ENCODE measurements at places on chromosomes 5 and 9. TPM values are rescaled to one million over a fixed set of nuclear protein-coding genes. Genes with fewer than 3 reads are reported as not detected.

NUP214 gene
- total RNA-seq: 61.0 TPM

FUT7 gene
- total RNA-seq: not detected

DNA sequence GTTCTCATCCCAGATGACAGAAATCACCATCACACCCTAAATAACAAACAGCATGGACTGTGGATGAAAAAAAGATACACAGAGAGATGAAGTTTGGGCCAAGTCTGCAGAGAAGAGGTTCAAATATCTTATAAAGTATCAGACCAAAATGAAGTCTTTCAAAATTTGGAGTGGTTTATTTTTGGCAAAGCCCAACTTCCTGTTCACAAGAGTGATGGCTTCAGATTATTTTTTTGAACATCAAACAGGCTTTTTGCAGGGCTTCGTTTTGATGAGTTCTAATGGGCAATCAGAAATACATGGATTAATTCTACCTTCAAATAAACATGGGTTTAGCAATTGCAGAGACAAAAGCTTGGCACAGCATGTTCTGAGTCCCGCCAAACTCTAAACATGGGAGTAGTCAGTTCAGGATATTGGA is 378.2 kb upstream of the RPS23 start:
- H3K27me3 ChIP-seq: no peaks in the 10 kb centered on the region
- no peak for DNase-seq
- H3K4me1 ChIP-seq: no peaks in the 10 kb centered on the region
- no peaks in the 10 kb centered on the region for H3K36me3 ChIP-seq

DNA sequence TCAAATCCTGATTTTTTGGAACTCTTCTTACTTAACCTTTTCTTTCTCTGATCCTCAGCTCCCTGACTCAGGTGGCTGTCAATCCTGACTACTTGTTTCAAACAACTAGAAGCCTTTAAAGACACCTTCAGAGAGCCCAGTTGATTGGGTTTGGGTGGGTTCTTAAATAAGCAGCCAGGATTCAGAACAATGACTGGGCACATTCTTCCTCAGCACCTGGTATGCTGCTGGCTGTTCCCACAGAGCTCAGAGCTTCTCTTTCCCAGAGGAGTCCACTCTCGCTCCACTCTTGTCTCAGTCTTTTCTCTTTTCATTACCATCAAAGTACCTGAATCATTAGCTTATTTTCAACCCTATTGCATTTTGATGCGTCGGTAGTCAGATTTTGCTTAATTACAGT is 22.5 kb downstream of the PCSK5 start:
- no peaks in the 10 kb centered on the region for H3K4me1 ChIP-seq
- no peaks in the 10 kb centered on the region for H3K27me3 ChIP-seq
- DNase-seq: no peak
- H3K27ac ChIP-seq: no peak overlapping the region
- H3K36me3 ChIP-seq: no peaks in the 10 kb centered on the region
- H3K4me3 ChIP-seq: no peak overlapping the region

DNA sequence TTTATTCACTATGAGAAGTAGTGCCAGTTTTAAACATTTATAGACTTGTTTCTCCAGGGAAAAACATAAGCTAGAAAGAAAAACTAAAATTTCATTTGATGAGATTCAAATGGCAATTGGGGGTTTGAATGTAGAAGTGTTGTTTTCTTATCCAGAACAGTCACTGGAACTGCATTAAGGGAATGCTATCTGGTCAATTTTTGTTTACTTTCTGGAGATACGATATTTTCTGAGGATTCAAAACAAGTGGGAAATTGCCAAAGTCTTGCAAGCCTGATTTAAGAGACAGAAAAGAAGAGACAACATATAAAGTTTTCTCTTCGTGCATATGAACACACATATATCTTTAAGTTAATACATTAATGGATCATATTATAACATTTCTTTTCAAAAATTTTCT is 118.4 kb downstream of the NXNL2 start:
- DNase-seq: no peak
- no peaks in the 10 kb centered on the region for H3K36me3 ChIP-seq
- no peaks in the 10 kb centered on the region for H3K27me3 ChIP-seq
- H3K4me3 ChIP-seq: no peak overlapping the region
